Naive thymus-derived CD4-positive, alpha-beta T cell (primary cell): ENCODE measurements at places on chromosomes 1 and 21. TPM values are rescaled to one million over a fixed set of nuclear protein-coding genes. Genes with fewer than 3 reads are reported as not detected.
A peak's percentile ranks its signal among the peaks of the same experiment; 100 is the strongest.

- H3K36me3 ChIP-seq = peaks cover 51% of the 10 kb centered on the region
- peak overlapping the region; percentile 14 for H3K27ac ChIP-seq
- no peaks in the 10 kb centered on the region for H3K27me3 ChIP-seq
- DNase-seq = no peak
- peaks cover 47% of the 10 kb centered on the region for H3K4me1 ChIP-seq
These were observed 57.4 kb downstream of the PTPRC start for GRCh38 chr1:198696211-198696610.

- no peak for DNase-seq
- peaks cover 24% of the 10 kb centered on the region for H3K36me3 ChIP-seq
- H3K4me3 ChIP-seq = no peak overlapping the region
These were observed 174.2 kb downstream of the RUNX1 start for GRCh38 chr21:34874684-34875513.

DNA sequence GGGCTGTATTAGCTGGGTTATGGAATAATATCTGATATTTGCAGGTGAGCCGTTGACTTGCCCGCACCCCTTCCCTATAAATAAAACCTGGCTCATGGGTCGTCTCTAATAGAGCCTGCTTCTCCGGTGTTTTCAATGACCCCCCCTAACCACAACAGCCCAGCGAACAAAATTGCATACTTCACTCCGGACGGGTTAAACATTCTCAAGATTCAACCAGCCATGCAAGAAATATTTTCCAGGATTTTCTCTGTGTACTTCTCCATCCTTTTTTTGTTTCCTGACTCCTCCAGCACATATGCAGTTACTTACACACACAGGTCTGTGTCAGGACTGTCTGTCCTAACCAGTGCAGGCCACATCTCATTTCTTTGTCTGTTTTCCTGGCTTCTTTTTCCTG lies 267.7 kb downstream of the ZNF648 start:
- H3K36me3 ChIP-seq = no peaks in the 10 kb centered on the region
- no peak overlapping the region for H3K27ac ChIP-seq
- no peaks in the 10 kb centered on the region for H3K4me1 ChIP-seq
- H3K4me3 ChIP-seq = no peak overlapping the region
- H3K27me3 ChIP-seq = no peaks in the 10 kb centered on the region
- DNase-seq = no peak

- H3K4me1 ChIP-seq = no peaks in the 10 kb centered on the region
- no peaks in the 10 kb centered on the region for H3K36me3 ChIP-seq
- no peaks in the 10 kb centered on the region for H3K27me3 ChIP-seq
- H3K27ac ChIP-seq = no peak overlapping the region
- no peak overlapping the region for H3K4me3 ChIP-seq
These were observed 44.5 kb downstream of the ELAPOR1 start for GRCh38 chr1:109158433-109158832.

DNA sequence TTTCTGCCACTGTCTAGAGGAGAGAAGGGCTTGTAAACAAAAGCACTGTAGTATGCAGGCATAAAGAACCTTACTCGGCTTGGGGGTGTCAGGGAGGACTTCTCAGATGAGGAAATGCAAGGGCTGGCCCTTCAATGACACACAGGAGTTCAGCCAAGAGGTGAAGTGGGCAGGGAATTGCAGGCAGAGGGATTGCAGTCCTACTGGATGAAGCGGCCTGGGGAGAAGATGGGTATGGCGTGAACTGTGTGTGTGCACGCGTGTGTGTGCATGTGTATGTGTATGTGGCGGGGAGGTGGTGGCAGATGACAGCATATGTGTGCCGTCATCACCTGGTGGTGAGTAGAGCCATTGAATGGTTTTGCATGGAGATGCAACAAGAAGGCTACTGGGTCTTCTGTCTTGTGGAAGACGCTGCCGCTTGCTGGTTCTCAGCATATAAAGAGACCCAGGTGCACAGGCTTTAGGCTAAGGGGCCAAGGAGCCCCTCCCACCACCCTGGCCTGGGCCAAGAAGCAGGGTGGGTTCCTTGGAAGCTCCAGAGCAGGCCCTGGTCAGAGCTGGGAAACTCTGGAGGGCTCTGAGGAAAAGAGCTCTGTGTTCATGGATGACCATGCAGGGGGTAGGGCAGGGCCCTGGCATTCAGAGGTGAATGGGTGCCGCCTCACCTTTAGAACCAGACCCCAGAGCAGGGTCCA lies 4.1 kb upstream of the EPS8L3 start:
- H3K36me3 ChIP-seq = no peaks in the 10 kb centered on the region
- DNase-seq = no peak
- no peak overlapping the region for H3K27ac ChIP-seq
- no peaks in the 10 kb centered on the region for H3K27me3 ChIP-seq

DNA sequence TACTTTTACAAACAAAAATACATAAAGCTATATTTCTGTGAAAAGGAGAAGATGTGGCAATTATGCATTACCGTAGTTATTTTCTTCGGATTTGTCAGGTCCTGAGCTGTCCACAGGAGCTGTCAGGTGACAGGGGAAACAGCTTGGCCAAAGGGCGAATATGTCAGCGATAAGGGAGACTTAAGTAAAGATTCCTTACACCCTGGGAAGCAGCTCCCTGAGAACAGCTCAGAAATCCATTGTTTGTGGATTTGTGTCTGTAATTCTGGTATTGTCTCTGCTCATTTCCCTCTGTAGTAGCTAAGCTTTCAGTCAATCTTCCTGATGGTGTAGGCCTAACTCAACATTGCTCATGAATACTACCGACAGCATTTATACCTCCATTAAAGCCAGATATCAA lies 7.1 kb upstream of the CD34 start:
- H3K4me1 ChIP-seq = no peaks in the 10 kb centered on the region
- no peaks in the 10 kb centered on the region for H3K27me3 ChIP-seq
- no peak for DNase-seq
- no peak overlapping the region for H3K27ac ChIP-seq

- no peaks in the 10 kb centered on the region for H3K27me3 ChIP-seq
- no peak overlapping the region for H3K27ac ChIP-seq
- H3K4me3 ChIP-seq = no peak overlapping the region
- no peaks in the 10 kb centered on the region for H3K4me1 ChIP-seq
These were observed 9.0 kb downstream of the TTLL10 start for GRCh38 chr1:1182491-1183220.

GRCh38 chr1:56268519-56269140 lies 310.7 kb downstream of the PLPP3 start:
- H3K36me3 ChIP-seq = no peaks in the 10 kb centered on the region
- DNase-seq = no peak
- no peak overlapping the region for H3K27ac ChIP-seq
- no peaks in the 10 kb centered on the region for H3K4me1 ChIP-seq
- no peaks in the 10 kb centered on the region for H3K27me3 ChIP-seq

GRCh38 chr1:87305151-87305550 lies 23.5 kb upstream of the LMO4 start:
- no peak for DNase-seq
- H3K27ac ChIP-seq = no peak overlapping the region
- no peaks in the 10 kb centered on the region for H3K36me3 ChIP-seq
- H3K27me3 ChIP-seq = no peaks in the 10 kb centered on the region
- no peak overlapping the region for H3K4me3 ChIP-seq

Gene CFAP74
- not detected for total RNA-seq

Gene LCE2A
- not detected for total RNA-seq
